Iris pigment epithelial cell (primary cell): ENCODE measurements at places on chromosomes 5 and 9.

- no peak for DNase-seq
Measured at GRCh38 chr5:148708854-148709253, 54.5 kb upstream of the HTR4 start.

DNA sequence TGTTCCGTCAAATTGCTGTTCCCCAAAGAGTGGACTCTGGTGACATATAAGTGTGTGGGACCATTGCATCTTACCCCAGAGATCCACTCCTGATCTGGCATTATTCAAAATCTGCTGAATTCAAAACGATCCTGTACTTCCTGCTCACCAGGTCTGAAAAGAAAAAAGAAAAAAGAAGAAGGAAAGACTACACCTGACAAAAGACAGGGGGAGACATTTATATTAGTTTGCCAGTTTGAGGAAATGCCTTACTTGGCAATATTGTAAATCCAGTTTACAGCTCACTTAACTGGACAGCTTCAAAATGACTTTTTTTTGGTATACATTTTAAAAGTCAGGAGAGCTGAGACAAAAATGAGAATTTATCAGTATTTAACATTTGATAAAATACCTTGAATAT, 15.0 kb upstream of the GRHPR start:
- DNase-seq: no peak

DNA sequence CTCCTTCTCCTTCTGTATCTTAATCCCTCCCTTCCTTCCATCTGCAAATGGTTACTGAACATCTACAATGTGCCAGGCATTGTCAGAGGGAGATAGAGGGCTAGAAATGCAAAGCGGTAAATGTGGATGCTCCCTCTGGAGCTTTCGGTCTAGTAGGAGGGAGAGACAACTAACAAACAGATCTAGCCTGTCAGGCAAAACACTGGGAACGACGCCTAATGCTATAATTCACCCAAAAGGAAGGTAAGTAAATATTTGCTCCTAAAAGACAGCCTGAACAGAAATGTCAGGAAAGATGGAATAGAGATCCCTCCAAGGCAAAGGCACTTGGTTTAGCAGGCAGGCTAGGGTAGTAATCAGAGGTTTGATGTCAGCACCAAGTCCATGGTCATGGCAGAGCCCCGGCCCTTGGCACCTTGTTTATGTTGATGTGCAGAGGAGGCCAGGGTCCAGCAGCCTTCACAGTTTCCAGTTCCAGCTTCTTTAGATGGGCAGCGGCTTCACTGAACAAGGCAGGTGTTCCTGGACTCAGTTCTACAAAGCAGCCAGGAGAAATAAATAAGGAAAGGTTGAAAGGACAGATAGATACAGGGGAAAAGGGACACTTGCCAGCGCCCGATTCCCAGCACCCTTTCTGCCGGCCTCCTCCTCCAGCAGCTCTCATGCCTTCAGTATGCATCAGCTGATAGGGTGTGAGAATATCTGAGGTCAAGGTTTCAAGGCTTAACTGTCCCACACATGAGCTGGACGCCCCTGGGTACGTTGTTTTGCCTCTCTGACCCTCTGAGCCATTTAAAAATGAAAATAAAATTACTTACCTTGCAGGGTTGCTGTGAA, 46.5 kb upstream of the FRRS1L start:
- DNase-seq: peak; percentile 17

DNA sequence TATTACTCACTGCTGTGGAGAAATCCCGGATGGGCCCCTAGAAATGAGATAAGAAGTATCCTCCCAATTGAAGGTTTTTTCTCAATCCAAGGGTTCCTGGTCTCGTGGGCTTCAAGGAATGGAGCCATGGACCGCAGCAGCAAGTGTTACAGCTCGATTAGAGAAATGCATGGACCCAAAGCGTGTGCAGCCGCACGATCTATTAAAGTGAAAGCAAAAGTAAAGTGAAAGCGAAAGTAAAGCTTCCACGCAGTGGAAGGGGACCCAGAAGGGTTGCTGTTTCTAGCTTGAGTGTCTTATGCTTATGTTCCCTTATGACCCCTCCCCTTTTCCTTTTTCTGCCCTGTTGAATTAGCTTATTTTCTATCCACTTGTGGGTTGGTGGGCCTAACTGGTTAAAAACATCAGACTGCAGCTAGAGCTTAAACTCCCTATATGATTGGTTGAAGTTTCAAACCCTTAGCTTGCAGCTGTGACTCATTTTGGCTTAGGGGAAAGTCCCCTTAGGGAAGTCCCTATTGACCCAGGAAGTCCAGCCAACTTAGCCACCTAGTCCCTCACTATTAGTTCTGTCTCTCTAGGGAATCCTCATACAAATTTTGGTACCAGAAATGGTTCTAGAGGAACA, 1111.8 kb downstream of the TAF11L14 start:
- no peak for DNase-seq

GRCh38 chr5:113035096-113035495, 58.5 kb downstream of the DCP2 start:
- no peak for DNase-seq

DNA sequence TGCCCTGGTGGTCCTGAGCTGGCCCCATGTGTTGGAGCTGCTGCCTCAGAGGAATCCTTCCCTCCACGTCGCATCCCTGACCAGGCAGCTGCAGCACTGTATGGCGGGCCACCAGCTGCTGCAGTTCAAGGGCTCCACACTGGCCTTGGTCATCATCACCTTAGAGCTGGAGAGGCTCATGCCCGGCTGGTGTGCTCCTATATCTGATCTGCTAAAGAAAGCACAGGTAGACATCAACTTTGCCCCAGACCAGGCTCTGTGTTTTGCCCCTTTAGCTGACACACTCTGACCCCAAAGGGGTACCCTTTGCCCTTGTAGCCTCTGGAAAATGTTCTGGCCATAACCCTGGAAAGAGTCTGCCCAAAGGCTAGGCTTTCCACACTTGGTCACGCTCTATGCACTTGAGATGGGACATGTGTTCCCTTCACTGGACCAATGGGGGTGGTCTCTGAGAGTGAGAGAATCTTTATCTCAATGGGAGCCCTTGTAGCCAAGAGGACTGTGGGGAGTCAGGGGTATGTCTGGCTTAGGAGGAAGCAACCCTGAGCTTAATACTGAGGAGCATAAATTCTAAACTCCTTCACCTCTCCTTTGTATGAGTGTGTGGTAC, 4.8 kb downstream of the CCNI2 start:
- no peak for DNase-seq

GRCh38 chr5:81657386-81657785, 93.5 kb downstream of the SSBP2 start:
- no peak for DNase-seq

GRCh38 chr5:10600626-10601245, 36.9 kb downstream of the ANKRD33B start:
- DNase-seq: no peak

- DNase-seq: peak; percentile 61
Measured at GRCh38 chr9:136978073-136978864, 965 bp downstream of the PTGDS start.

- DNase-seq: no peak
Measured at GRCh38 chr5:159971931-159972461, 36.9 kb upstream of the TTC1 start.

DNA sequence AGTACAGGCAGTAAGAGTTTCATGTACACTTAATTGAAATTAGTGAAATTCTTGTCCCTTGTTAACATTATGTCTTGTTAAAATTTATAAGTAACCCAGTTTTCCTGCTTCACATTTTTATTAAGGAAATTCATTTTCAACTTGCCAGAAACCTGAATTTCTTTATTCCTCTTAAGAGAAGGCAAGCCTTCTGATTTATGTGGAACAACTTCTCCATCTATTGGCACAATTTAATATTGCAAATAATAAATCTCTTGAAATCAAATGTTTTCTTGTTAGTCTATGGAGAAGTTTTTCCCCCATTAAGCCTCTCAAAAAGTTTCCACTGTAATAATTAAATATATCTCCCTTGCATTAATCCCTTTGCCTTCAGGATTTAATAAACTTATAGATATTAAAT, 33.8 kb upstream of the ACO1 start:
- peak; percentile 20 for DNase-seq

GRCh38 chr9:122527193-122527592, at the start of gene OR1N1:
OR1N1 (minus strand) TSS chr9:122527293; CDS start chr9:122527293, 0 bp downstream.
- DNase-seq: no peak

GRCh38 chr5:33048315-33048714, 337.2 kb downstream of the NPR3 start:
- no peak for DNase-seq

DNA sequence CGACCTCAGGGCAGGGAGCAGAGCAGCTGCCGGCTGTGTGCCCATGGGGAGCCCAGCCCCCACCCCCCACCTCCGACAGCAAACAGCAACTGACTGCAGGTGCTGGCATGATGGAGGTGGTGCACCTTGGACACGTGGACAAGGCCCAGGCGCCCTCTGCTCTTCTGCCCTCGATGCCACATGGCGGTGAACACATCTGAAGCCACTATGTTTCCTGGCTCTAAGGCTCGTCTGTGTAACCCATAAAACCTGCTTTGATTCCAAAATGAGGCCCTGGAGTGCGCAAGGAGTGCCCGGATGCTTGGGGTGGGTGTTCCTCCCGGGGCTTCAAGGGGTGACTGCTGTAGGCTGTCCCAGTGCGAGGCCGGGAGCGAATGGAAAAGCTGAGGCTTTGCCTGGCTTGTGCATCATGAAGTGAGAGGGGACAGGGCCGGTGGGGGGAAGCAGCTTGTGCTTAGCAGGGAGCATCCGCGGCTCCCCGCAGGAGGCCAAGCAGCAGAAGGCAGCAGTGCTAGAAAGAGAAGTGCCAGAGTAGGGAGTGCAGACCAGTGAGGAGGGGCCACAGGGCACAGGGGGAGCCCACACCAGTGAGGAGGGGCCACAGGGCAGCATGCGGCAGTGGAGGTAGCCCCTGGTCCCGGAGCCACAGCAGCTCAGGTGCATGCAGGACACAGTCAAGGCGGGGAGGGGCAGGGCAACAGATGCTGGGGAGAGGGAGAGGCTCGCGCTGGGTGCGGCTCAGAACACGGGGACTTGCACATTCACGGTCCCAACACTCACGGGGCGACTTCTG, 30.0 kb downstream of the NKD2 start:
- no peak for DNase-seq

DNA sequence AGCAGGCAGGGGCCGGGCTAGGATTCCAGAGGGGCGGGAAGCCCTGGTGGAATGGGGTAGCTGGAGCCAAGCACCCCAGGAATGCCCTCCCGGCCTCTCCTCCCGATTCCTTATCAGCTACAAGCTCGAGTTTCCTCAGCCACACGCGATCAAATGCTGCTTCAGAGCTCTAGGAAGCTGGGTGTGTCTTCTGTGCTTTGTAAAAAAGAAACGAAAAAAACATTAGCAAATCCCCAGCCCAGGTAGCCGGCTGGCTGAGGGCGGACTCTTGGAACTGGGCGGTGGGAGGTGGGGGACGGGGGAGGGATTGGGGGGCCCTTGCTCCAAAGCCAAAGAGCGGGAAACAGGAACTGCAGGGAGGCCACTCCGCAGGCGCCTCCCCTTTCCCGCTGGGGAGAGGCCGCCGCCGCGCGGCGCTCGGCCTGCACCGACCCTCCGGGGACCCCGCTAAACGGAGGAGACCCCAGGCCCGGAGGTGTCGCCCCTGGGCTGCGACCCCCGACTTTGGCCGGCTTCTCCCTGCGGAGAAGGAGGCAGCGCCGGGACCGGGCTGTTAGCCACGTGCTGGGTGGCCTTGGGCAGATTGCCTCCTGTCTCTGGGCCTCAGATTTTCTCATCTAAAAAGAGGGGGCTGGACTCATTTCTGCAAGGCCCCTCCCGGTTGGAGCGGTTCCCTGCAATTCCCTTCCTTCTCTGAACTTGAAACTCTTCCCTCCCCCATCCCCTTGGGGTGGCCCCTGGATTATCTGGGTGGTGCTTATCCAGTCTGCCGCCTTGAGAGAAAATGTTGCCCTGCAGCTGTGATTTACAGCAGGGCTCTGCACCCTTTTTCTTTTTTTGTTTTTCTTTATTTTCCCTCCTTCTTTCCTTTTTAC, 40.9 kb upstream of the FABP6 start:
- peak; percentile 80 for DNase-seq

- DNase-seq: no peak
Measured at GRCh38 chr5:101783241-101784013, 512.7 kb downstream of the SLCO4C1 start.

DNA sequence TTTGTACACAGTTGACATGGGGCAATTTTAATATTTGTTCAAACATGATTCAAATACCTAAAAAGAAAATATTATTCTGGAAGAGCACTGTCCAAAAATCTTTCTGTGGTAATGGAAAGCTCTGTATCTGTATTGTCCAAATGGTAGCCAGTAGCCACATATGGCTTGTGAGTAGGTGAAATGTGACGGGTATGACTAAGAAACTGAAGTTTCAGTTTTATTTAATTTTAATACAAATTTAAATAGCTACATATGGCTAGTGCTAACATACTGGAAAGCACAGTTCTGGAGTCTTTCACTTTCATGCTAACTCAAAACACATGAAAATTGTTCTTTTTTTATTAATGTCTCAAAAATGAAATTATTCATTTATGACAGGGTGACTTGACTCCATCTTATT, 132.6 kb downstream of the PLK2 start:
- DNase-seq: no peak

- DNase-seq: peak; percentile 51
Measured at GRCh38 chr5:128825826-128826225, 139.5 kb upstream of the SLC27A6 start.

- DNase-seq: peak; percentile 66
Measured at GRCh38 chr9:78021697-78022096, 9.9 kb downstream of the GNAQ start.

- peak; percentile 7 for DNase-seq
Measured at GRCh38 chr5:91937121-91937520, 554.0 kb upstream of the ARRDC3 start.

DNA sequence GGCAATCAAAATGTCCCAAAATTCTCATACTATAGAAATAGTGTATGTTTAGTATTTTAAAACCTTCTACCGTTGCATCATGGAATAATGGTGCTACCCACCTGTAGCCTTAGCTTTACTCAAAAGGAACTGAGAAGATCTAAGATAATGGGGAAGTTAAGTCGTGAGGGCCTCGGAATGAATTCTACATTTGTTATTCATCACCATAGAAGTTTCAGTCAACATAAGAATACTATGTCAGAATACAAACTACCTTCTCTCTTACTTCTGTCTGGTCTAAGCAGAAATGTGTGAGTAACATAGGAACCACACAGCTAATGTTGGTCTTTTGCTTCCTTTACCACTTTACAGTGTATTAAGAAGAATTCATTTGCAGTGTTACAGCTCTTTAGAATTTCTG, 43.2 kb downstream of the RFK start:
- no peak for DNase-seq
